ENCODE measurements at places on chromosomes 5 and 9. TPM values are rescaled to one million over a fixed set of nuclear protein-coding genes. Genes with fewer than 3 reads are reported as not detected.

DNA sequence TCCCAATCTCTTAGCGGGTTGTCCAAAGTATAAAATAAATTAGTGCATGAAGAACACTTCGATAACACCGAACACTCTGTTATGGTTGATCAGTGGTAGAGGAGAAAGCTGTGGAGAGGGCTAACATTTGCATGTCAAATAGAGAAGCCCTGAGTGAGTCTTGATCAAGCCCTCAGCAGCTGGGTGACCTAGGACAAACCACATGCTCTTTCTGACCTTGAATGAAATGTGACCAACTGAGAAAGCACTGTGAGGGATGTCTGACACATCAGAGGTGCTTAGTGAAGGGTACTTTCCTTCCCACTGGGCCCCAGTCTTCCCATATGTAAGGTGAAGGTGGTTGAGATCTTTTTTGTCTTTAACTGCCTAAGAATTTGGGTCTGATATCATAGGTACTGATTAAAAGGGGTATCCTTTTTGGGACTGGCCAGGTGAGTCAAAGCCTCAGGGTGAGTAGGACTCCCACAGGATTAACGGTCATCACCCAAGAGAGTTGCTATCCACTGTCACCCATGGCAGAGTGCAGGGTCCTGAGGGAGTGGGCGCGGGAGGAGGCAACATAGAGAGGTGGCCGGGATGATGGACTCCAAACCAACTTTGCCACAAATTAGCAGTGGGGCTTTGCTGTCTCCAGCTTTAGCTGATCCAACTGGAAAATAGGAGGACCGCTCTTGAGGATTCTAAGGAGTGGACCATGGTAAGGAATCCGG, 53.5 kb downstream of the KIF4B start:
- no peak for DNase-seq

The CTSV gene
- 4.0 TPM for total RNA-seq

The ANKRD31 gene
- not detected for total RNA-seq

GRCh38 chr5:178793151-178793550, 62.7 kb upstream of the ZNF354A start:
- DNase-seq = peak; percentile 49

Measured in MG63 (cell line).